ENCODE measurements at places on chromosomes 5 and 9. TPM values are rescaled to one million over a fixed set of nuclear protein-coding genes. Genes with fewer than 3 reads are reported as not detected.

RNF130 gene
- total RNA-seq, result 28.6 TPM

DNA sequence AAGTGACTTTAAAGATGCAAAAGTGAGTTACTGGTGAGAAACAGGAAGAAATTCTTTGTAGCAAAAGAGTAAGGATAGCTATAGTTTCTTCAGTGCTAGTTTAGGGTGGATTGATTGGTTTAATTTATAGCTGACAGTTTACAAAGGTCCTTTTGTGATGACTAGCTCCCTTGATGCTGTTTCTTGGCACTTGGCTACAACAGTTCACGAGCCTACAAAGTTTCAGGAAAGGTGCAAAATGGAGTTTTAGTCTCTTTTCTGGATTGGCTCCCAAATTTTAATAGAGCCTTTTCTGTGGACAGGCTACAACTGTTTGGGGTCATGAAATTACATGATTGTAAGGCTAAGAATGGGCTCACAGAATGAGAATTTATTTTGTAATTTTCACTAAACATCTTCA is 40.9 kb upstream of the BNIP1 start:
- H3K27me3 ChIP-seq, result no peaks in the 10 kb centered on the region
- no peaks in the 10 kb centered on the region for H3K4me1 ChIP-seq
- DNase-seq, result no peak
- H3K4me3 ChIP-seq, result no peak overlapping the region

GALNT12 gene
- total RNA-seq, result 10.1 TPM

DNA sequence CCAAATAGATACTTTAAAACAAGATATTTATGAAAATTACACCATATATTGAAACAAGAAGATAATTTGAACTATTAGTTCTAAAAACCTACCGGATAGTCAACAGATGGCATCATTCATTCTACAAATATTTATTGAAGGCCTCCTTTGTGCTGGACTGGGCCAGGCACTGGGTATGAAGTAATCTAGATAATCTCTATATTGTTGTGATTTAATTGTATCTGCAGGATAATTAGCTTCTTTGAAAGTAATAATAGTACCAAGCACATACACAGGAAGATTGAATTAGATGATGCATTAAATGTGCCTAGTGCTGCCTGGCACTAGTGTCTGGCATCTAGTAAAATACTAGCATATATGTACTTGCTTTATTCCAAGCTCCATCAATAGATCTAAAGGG is 735.2 kb upstream of the DMAC1 start:
- H3K36me3 ChIP-seq, result no peaks in the 10 kb centered on the region
- no peak overlapping the region for H3K4me3 ChIP-seq
- H3K27me3 ChIP-seq, result no peaks in the 10 kb centered on the region
- no peaks in the 10 kb centered on the region for H3K4me1 ChIP-seq
- H3K27ac ChIP-seq, result no peak overlapping the region

DNA sequence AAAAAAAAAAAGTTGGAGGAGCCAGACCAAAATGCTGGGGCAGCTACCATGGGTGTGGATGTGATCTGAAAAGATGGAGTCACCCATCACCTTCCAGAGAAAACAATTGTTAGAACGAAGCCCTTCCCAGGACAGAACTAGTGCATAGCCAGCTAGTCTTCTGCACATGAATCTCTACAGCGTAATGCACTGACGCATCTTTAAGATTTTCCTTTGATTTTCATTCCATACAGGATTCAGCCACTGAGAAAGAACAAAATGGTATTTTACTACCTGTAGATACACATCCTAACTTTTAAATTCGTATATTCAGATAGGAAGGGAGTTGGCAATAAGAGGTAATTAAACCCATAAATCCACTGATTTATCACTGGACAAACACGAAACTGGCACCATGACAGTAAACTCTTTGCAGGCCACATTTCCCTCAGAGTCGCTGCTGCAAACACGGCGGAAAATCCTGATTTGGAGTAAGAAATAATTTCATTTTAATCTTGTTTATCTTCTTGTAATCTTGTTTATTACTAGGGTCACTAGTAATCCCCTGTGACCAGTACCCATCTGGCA is 206.6 kb downstream of the SPOCK1 start:
- no peak overlapping the region for H3K4me3 ChIP-seq
- H3K36me3 ChIP-seq, result no peaks in the 10 kb centered on the region
- no peak for DNase-seq
- no peaks in the 10 kb centered on the region for H3K27me3 ChIP-seq
- no peak overlapping the region for H3K27ac ChIP-seq

DNA sequence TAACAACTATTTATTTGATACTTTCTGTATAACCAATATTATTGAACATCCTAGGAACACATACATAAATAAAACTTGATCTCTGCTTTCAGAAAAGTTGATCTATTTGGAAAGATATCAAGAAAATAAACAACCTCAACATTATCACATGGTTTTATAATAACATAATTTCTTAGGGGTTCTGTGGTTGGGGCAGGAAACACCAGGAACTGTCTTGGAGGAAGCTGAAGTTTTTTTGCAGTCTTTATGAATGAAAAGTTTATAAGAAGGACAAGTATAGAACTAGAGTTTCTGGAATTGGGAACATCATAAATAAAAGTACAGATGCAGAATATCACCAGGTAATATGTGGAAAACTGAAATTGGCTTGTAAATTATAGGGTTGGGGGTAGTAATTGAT is 296.1 kb downstream of the TAF11L14 start:
- H3K4me3 ChIP-seq, result no peak overlapping the region
- H3K36me3 ChIP-seq, result no peaks in the 10 kb centered on the region
- no peaks in the 10 kb centered on the region for H3K4me1 ChIP-seq
- H3K27me3 ChIP-seq, result no peaks in the 10 kb centered on the region
- DNase-seq, result no peak

DBH gene
- total RNA-seq, result not detected

PITX1 gene
- total RNA-seq, result 8.3 TPM

DNA sequence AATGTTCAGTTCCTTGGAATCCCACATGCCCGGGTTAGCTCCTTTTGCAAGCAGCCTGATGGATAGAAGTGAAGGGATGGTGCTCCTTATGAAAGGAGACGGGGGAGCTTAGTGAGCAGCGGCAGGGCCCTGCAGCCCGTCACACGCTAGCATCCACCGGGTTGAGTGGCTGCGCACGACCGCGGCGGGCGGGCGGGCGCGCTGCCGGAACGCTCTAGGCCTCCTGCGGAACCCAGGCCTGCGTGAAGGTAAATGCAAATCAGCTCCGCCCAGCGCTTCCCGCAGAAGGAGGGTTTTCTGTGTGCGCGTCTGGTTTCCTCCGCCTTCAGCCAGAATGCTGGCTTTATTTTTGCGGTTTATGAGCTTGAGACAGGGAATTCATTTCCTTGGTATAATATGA is 19.8 kb downstream of the IL12B start:
- no peak overlapping the region for H3K27ac ChIP-seq
- no peaks in the 10 kb centered on the region for H3K36me3 ChIP-seq
- DNase-seq, result peak; percentile 80
- peak overlapping the region; percentile 62 for H3K4me3 ChIP-seq
- peaks cover 35% of the 10 kb centered on the region for H3K27me3 ChIP-seq
- peaks cover 8% of the 10 kb centered on the region for H3K4me1 ChIP-seq

DNA sequence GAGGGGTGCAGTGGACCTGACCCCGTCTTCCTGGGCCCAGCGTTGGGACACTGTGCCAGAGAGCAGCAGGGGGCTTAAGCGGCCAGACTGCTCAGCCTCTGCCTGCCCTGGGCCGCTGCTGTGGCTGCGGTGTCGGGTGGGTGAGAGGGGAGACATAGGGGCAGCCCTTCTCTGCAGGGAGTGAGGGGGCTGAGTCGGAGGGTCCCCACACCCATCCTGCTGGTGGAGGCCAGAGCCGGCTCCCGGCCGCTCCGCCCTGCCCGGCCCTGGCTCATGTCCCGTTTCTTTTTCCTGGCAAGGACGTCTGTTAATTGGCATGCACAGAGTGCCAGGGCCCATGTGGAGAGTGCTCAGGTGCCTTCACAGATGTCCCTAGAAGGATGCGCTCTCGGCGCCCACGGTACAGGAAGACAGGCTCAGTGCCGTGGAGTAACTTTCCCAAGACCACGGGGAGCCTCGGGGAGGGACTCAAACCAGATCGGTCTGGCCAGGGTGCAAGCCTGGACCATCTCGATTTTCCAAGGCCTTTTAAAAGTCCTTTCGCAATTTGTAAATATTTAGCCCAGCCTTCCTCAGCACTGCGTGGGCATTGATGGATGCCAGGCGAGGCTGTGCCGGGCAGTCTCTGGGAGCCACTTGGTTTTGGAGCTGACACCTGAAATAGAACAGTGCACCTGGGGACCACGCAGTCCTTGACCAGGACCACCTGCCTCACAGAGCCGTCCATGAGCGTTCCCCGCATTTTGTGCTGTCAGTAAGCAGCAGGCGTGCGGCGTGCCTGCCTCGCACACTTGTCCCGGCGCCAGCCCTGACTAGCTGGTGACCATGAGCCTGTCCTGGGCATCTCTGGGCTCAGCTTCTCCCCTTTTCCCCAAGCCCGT is 60.9 kb downstream of the RXRA start:
- H3K27ac ChIP-seq, result no peak overlapping the region
- peaks cover 21% of the 10 kb centered on the region for H3K4me1 ChIP-seq
- no peak for DNase-seq

GRCh38 chr5:124537107-124537506 is 209.3 kb downstream of the ZNF608 start:
- no peak overlapping the region for H3K4me3 ChIP-seq
- DNase-seq, result no peak
- no peaks in the 10 kb centered on the region for H3K27me3 ChIP-seq
- H3K36me3 ChIP-seq, result no peaks in the 10 kb centered on the region
- H3K4me1 ChIP-seq, result no peaks in the 10 kb centered on the region

GRCh38 chr5:107864793-107865192 is 194.1 kb upstream of the EFNA5 start:
- H3K36me3 ChIP-seq, result no peaks in the 10 kb centered on the region
- H3K4me3 ChIP-seq, result no peak overlapping the region
- H3K27me3 ChIP-seq, result no peaks in the 10 kb centered on the region
- DNase-seq, result no peak
- no peak overlapping the region for H3K27ac ChIP-seq

DNA sequence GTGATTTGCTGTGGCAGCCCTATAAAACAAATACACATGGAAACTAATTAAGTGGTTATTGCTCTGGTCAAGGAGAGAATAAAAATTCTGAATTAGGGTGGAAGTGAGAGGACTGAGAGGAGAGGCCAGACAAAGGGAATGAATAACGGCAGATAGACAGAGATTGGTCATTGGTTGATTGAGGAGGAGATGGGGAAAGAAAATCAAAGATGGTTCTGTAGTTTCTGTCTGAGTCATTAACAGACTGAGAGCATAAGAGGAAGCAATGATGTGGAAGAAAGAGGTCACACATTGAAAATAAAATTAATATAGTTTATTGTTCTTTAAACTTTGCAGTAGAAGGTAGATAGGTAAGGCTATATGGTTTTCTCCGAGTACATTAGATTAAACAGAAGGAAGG is 469.8 kb downstream of the ACTL7B start:
- no peaks in the 10 kb centered on the region for H3K36me3 ChIP-seq
- H3K27me3 ChIP-seq, result no peaks in the 10 kb centered on the region
- H3K4me1 ChIP-seq, result peaks cover 14% of the 10 kb centered on the region
- H3K27ac ChIP-seq, result no peak overlapping the region
- no peak overlapping the region for H3K4me3 ChIP-seq

GRCh38 chr9:133054966-133055365 is 6.8 kb upstream of the CEL start:
- H3K27me3 ChIP-seq, result no peaks in the 10 kb centered on the region
- H3K27ac ChIP-seq, result no peak overlapping the region
- H3K36me3 ChIP-seq, result peaks cover 46% of the 10 kb centered on the region
- DNase-seq, result peak; percentile 94
- H3K4me1 ChIP-seq, result peaks cover 8% of the 10 kb centered on the region

GRCh38 chr9:89730715-89731114 is 125.9 kb downstream of the GADD45G start:
- no peaks in the 10 kb centered on the region for H3K27me3 ChIP-seq
- no peaks in the 10 kb centered on the region for H3K36me3 ChIP-seq
- no peak for DNase-seq
- no peaks in the 10 kb centered on the region for H3K4me1 ChIP-seq
- H3K27ac ChIP-seq, result no peak overlapping the region

BARX1 gene
- 15.6 TPM for total RNA-seq

DNA sequence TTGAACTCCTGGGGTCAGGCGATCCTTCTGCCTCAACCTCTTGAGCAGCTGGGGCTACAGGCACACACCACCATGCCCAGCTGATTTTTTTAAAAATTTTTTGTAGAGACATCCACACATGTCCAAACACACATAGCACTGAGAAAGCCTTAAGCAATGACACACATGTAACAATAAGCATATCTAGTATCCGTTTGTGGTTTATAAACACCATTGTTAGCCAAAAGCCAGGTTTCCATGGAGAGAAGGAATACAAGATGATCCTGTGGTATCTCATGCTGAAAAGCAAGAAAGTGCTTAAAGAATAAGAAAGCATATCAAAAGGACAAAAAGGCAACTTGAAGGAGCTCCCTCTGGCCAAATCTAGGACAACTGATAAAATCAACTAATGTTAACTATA is 29.7 kb upstream of the SLC1A3 start:
- no peaks in the 10 kb centered on the region for H3K27me3 ChIP-seq
- no peak overlapping the region for H3K4me3 ChIP-seq
- H3K4me1 ChIP-seq, result peaks cover 27% of the 10 kb centered on the region
- DNase-seq, result no peak
- no peaks in the 10 kb centered on the region for H3K36me3 ChIP-seq

DNA sequence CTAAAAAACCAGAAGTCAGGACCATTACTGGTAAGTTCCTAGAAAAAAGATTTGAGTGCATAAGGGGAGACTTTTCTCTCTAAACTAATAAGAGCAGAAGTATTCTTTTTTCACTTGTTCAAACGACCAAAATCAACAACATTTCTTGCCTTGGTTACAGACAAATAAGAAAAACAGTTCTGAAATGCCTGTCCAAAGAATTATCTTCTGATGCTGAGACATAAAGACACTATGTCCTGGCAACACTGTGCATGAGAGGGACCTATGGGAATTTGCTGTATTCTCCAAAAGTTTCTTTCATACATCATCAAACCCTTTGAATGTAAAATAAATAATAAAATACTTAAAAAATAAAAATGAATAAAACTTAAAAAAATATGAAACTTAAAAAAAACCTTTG is 50.4 kb downstream of the ZNF474 start:
- peaks cover 55% of the 10 kb centered on the region for H3K4me1 ChIP-seq
- H3K36me3 ChIP-seq, result no peaks in the 10 kb centered on the region
- no peak for DNase-seq
- H3K4me3 ChIP-seq, result no peak overlapping the region
- H3K27me3 ChIP-seq, result no peaks in the 10 kb centered on the region

PCDHB14 gene
- 2.7 TPM for total RNA-seq

EQTN gene
- not detected for total RNA-seq

THBS4 gene
- total RNA-seq, result 0.29 TPM

DNA sequence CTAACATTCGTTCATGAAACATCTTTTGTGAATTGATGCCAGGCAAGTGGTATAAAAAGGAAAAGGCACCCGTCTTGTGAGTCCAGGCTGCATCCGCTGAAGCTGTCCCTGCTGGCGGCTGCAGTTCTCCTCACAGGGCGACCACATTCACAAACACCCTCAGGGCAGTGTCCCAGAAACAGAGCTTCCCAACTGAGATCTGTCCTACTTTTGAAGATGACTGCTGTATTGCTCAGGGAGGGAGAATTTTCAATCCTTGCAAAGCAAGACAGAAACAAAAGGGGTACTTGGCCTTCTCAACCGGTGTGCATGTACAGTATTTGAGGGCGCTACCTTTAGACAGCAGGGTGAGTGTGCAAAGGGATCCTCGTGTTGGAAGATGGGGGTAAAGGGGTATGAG is 316.1 kb downstream of the GADD45G start:
- H3K27me3 ChIP-seq, result no peaks in the 10 kb centered on the region
- no peaks in the 10 kb centered on the region for H3K4me1 ChIP-seq
- H3K36me3 ChIP-seq, result no peaks in the 10 kb centered on the region
- no peak for DNase-seq
- no peak overlapping the region for H3K27ac ChIP-seq
- H3K4me3 ChIP-seq, result no peak overlapping the region

GPRIN1 gene
- 1.8 TPM for total RNA-seq

GRCh38 chr9:7982907-7983306 is 183.3 kb upstream of the DMAC1 start:
- no peaks in the 10 kb centered on the region for H3K4me1 ChIP-seq
- DNase-seq, result no peak
- no peak overlapping the region for H3K4me3 ChIP-seq
- H3K27me3 ChIP-seq, result no peaks in the 10 kb centered on the region

All from osteoblast (primary cell).